ENCODE measurements at places on chromosomes 7 and 10.

- no peak for DNase-seq
These were observed 17.3 kb downstream of the CCM2 start for GRCh38 chr7:45017253-45017652.

- DNase-seq, result no peak
These were observed at the start of gene SEPHS1 for GRCh38 chr10:13348216-13349017. SEPHS1 (minus strand) TSS chr10:13348293; CDS start chr10:13344950, 3,343 bp downstream.

- no peak for DNase-seq
These were observed 18.5 kb upstream of the EIF5AL1 start for GRCh38 chr10:79493806-79494205.

- no peak for DNase-seq
These were observed 101.4 kb downstream of the GPAM start for GRCh38 chr10:112082120-112082519.

- DNase-seq, result no peak
These were observed 11.2 kb upstream of the PRDX3 start for GRCh38 chr10:119189811-119190282.

DNA sequence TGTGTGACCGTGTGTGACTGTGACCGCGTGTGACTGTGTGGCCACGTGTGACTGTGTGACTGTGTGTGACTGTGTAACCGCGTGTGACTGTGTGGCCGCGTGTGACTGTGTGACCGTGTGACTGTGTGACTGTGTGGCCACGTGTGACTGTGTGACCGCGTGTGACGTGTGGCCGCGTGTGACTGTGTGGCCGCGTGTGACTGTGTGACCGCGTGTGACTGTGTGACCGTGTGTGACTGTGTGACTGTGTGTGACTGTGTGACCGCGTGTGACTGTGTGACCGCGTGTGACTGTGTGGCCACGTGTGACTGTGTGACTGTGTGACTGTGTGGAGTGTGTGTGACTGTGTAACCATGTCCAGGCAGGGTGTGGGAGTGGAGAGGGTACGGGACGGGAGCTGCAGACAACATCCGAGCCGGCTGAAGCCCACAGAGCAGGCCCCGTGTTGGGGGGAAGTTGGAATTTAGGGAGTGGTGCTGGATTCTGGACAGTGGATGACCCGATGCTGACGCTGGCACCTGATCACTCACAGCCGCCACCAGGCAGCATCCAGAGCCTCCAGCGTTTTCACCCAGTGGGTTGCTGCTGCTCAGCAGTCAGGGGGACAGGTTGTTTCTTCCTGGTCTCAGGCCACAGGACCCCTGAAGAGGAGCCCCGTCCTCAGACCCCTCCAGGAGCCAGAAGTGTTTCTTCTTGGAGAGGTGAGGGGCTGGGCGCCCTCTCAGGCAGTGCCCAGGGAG lies 503.5 kb downstream of the DNAJB6 start:
- DNase-seq, result no peak

- DNase-seq, result no peak
These were observed 34.1 kb downstream of the EGFR start for GRCh38 chr7:55052741-55053427.

DNA sequence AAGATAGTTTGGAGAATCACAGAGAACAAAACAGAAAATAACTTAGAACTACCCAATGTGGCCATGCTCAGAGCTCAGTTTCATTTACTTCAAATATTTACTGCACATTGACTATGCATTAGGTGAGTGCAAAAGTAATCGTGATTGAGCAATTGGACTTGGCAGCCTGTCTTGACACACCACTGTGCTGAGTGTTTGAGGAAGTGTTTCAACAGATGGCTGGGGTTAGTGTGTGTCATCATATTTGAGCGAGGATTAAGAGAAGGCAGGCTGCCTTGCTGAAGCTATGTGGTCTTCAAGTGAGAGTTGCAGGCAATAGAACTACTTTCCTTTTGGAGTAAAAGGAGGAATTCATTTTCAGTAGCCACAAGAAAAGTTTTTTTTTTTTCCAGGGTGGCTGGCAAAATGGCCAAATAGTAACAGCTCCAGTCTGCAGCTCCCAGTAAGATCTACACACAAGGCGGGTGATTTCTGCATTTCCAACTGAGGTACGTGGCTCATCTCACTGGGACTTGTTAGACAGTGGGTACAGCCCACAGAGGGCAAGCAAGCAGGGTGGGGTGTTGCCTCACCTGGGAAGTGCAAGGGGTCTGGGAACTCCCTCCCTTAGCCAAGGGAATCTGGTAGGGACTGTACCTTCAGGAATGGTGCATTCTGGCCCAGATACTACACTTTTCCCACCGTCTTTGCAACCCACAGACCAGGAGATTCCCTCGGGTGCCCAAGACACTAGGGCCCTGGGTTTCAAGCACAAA lies 37.6 kb downstream of the AKR1C4 start:
- DNase-seq, result peak; percentile 30

- no peak for DNase-seq
These were observed 146.8 kb downstream of the CYP26A1 start for GRCh38 chr10:93220296-93221170.

DNA sequence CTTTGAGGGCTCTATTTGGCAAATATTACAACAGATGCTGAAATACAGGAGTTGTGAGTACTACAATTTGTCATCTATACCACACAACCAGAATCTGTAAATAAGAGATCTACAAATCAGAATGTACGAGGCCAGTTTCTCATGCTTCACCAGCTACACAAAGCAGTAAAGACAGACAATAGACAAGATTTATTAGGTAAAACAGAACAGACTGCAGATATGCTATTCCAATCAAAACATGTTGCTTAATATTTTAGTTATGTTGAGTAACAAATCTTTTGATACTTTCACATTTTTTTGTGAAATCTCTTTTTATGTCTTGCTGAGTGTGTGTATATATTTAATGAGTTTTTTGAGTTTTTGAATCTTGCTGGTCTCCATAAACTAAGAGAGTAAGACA lies 109.1 kb downstream of the CHCHD3 start:
- no peak for DNase-seq
